Tongue (tissue), 3 donors: ENCODE measurements at places on chromosomes 1 and 21.

- DNase-seq, result no peak
Observed at GRCh38 chr21:36423771-36424433, 38.7 kb downstream of the CHAF1B start.

DNA sequence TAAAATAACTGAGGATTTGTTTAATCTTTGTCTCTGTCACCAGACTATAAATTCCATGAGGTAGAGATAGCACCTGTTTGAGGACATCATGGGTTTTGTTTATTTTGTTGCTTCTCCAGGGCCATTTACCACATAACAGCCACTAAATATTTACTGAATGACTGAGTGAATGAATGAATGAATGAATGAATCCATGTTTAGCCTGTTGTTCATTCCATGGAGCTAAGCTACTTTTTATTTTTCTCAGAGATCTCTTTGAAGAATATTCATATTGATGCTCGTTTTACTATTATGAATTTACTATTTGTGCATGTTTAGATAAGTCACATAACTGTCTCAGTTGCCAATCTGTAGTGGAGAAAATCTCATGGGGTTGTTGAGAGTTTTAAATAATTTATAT lies 17.7 kb downstream of the LRRC8B start:
- no peak for DNase-seq

GRCh38 chr21:42214081-42214750 lies 4.7 kb upstream of the ABCG1 start:
- no peak for DNase-seq

- no peak for DNase-seq
Observed at GRCh38 chr1:110903853-110904500, 31.0 kb downstream of the CD53 start.

DNA sequence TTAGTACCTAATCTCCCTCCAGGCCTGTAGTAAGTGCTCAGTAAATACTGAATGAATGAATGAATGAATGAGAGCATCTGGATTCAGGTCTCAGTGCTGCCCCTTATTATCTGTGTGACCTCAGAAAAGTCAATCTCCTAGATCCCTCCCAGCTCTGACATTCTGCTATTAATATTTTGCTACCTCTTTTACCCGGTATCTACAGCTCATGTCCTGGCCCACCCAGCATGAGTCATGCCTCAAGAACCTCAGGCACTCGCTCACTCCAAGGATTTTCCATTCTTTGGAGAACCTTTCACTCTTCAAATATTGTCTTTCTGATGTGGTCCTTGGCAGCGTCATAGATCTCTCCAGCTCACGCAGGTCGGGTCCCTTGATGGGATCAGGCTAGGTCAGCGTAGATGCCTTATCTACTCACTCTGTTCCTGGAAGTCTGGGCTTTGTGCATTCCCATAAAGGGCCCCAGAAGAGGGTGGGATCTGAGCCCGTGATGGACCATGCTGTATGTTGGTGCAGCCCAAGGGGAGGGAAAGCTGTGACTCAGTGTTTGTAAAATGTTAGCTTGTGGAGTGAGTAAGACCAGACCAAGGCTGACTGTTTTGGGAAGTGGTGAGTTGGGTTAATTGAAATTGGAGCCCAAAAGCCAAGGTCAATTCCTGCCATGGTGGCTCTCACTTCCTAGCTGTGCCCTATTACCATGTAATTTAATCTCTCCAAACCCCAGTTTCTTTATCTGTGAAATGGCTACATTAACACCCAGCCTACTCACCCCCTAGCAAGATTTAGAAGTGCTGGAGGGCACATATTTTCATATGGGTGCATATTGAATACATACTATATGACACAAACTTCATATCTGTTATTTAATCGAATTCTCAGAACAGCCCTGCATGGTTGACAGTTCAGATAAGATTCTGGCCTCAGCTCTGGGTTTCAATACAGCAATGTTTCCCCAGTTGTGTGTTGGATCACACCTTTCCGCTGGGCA lies 214.1 kb upstream of the USP24 start:
- DNase-seq, result no peak

DNA sequence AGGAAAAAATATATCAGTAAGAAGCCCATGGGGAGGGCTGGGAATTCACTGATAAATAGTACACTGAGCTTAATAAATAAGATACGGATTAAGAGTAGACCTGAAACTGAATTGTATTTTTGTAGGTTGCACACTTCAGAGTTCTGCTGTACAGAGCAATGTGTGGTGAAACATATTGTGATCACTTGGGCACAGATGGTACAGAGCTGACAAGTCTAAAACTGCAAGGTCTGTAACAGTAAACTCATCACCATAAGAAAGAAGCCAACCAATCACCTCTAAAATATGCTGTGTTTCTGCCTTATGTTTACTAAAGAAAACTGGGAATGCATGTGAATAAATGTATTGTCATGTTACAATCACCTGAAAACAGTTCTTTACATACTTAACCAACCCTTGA lies 360.7 kb downstream of the MRPL39 start:
- no peak for DNase-seq

DNA sequence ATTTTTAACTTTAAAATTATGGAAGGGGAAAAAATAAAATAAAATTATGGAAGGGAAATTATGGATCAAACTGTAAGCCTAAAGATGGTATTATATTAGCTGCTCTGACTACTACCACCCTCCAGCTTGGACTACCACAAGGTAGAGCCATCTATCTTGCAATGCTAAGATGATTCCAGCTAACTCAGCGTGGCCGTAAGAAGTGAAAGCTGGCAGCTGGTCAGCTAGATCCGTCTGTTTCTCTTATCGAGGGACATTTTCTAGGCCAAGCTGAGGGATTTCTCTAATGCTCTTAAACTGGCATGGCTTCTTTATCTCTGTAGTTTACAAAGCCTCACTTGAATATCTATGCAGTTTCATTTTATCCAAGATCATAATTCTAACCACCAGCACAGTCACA lies 31.5 kb downstream of the LYST start:
- no peak for DNase-seq
